Ovary (tissue), 10 donors: ENCODE measurements at places on chromosomes 2 and 18. TPM values are rescaled to one million over a fixed set of nuclear protein-coding genes. Genes with fewer than 3 reads are reported as not detected.
A peak's percentile ranks its signal among the peaks of the same experiment; 100 is the strongest.

GRCh38 chr2:128941751-128942150 is 623.1 kb upstream of the HS6ST1 start:
- no peak for DNase-seq

- DNase-seq: no peak
Measured at GRCh38 chr18:59011786-59012185, 127.9 kb upstream of the SEC11C start.

DNA sequence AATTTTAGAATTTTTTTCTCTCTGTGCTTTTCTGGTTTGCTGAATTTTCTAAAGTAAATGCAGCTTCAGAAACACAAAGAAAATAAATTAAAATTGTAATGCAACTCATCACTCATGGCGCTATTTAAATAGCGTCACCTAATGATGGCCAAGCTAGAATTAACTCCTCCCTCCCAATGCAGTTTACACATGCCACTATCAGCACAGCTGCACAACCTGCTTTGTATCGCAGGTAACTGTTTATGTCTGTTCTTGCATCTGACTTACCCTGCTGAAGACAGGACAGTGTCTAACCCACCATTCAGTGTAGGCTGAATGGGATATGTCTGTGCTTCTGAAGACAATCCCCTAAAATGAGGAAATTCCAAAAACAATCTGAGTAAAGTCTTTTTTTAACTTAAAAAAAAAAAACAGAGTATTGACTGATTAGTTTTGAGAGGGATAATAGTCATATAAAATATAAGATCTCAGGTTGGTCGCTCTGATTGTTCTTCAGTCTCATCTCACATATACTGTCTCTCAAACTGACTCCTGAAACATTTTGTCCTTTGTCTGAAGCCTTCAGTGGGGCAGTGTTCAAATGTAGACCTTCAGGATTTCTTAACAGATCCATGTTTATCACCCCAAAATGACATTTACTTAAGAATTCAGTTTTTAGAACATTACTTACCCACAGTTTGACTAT is 271.4 kb downstream of the ZEB2 start:
- no peak for DNase-seq

DNA sequence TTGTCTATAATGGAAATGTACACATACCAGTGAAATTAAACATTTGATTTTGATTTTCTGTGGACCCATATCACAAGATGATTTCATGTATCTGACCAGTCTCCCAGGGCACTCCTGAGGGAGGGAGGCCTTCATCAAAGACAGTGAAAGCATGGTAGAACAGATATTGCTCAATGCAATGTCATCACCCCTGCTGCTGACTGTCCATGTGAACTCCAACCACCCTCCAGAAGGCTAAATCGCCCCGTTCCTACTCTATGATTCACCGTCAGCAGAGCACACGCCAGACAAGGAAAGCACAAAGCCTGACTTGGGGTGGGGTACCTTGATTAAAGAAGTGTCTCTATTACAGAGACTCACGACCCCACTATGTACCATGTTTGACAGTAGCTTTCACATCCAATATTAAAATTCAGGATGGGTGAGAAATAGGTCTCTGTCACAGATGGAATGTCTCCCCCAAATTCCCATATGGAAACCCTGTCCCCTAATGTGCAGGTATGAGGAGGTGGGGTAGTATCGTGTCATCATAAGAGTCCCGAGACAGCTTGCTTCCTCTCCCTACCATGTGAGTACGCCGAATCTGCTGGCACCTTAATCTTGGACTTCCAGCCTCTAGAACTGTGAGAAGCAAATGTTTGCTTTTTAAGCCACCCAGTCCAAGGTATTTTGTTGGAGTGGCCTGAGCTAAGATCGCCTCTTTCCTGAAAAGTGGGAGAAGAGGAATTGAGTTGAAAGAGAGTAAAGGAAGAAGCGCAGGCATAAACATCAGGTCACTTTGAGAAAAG is 42.4 kb downstream of the CYB5A start:
- DNase-seq: peak; percentile 68

- no peak for DNase-seq
Measured at GRCh38 chr2:166148500-166149400, 20.9 kb upstream of the SCN1A start.

GRCh38 chr18:64710105-64710861 is 561.4 kb upstream of the LINC00305 start:
- DNase-seq: no peak

- no peak for DNase-seq
Measured at GRCh38 chr2:29212009-29212408, 96.8 kb downstream of the CLIP4 start.

The PLCD4 gene
- 1.5 TPM for total RNA-seq

The SLC11A1 gene
- 12.1 TPM for total RNA-seq
